ENCODE measurements at places on chromosomes 12 and 14.

- DNase-seq: no peak
Observed at GRCh38 chr12:19490908-19491307, 51.6 kb downstream of the AEBP2 start.

GRCh38 chr12:96303653-96304052, 96.6 kb downstream of the CDK17 start:
- no peak for DNase-seq

DNA sequence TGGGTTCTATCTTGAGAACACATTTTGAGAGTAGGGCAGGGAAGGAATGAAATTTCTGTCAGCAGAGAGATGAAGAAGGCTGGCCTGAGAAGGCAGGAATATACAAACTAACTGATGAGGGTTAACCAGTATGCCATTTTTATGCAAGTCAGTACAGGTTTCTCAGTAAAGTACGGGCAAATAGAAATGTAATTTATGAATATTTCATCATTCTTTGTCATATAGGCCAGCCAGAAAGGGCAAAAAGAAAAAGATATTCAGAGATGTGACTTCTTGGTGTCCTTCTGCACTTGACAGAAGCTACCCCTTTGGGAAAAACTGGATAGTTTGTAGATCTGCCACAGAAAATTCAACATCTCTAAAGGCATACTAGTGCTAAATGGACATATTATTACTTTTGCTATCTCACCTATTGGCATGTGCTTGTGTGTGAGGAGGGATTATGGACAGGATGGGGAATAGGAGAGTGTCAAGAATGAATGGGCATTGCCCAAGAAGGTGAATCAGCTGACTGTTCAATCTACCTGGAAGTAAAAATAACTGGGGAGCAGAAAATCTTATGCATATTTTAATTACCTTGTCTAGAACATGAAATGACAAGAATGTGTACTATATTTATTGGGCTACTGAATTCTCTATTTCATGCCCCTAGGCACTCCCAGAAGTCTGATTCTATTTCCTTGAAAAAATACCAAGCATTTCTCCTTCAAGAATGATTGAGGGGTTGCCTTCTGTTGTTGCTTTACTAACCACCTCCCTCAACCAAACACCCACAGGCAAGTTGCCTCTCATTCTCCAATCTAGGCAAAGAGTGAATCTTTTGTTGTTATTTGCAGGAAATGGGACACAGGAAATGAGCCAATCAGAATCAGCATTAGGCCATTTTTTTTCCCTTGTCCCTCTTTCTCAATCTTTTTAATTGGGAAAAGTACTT, 175.1 kb upstream of the SLC38A2 start:
- no peak for DNase-seq

GRCh38 chr12:64992116-64992515, 129.0 kb downstream of the WIF1 start:
- DNase-seq: no peak

GRCh38 chr12:103986829-103987228, 21.2 kb downstream of the TDG start:
- no peak for DNase-seq

- DNase-seq: no peak
Observed at GRCh38 chr12:21552635-21553328, 26.7 kb downstream of the SPX start.

GRCh38 chr12:3078086-3078820, 1.1 kb downstream of the TSPAN9 start:
- no peak for DNase-seq

- no peak for DNase-seq
Observed at GRCh38 chr12:68435816-68436215, 103.7 kb upstream of the MDM1 start.

GRCh38 chr12:124716208-124717130, 147.2 kb downstream of the SCARB1 start:
- no peak for DNase-seq

DNA sequence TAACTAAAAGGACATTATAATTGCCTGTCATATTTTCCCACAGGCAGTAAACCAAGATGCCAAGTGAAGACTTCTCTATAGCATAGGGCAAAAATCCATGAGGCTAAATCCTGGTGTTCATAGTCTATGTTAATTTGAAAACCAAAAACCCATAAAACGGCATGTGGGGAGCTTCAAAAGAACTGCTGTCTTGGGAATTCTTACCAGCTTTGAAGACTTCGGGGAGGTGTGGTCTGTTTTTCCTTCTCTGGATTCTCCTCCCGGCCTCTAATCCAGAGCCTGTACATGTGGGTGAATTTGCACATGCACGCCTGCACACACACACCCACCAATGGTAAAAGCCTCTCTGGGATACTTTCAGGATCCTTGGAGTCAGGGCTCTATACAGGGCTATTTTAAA, 61.9 kb upstream of the IFNG-AS1 start:
- no peak for DNase-seq

DNA sequence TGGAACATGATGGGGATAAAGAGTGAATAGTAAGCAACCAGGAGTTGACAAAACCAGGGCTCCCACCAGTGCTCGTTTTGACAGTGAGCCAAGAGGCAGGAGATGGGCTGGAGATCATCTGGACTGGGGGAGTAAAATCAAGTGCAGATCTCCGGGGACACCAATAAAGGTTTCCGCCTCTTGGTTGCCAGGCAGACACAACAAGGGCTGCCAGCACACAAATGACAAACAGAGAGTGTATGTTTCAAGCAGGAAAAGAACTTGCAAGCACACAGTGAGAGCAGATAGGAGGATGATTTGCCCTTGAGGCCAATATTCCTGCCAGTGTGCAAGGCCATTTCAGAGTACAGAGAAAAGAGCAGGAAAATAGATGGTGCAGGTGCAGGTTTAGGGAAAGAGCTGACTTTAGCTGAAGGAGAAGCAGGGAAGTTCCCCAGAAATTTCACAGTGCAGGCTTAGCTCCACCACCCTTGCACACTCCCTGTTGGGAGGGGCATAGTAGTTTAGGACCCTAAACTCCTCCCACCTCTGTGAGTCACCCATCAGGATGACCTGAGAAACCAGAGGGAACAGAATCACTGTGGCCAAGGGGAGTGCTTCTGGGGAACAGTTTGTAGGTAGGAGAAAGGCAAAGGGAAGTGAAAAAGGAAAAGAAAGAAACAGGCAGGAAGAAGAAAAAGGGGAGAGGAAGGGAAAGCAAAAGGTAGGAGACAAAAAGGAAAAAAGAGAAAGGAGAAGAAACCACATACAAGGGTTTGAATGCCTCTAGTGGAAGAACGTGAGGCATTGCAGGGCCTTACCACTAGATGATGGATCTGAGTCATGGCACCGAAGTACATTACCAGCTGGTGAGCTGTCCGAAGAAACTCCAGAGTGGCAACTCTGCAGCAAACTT, 404.4 kb downstream of the SLC6A15 start:
- DNase-seq: no peak

DNA sequence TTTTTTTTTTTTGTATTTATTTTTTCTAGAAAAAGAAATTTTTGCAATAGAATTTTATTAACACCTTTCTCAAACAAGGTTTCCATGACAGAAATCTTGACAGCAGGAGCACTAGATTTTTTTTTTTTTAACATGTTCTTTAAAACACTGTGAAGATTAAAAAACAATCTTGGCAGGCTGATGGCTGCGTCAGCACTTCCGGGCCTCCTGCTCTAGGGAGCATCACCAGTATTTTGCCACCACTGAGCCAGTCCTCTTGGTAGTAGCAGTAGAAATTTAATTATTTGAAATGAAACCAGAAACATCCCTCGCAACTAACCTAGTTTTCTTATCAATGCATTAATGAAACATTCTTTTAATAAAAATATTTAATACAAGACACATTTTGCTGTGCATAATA, 99.6 kb downstream of the APAF1 start:
- DNase-seq: no peak

- DNase-seq: no peak
Observed at GRCh38 chr14:51328772-51329353, 88.8 kb downstream of the TMX1 start.

DNA sequence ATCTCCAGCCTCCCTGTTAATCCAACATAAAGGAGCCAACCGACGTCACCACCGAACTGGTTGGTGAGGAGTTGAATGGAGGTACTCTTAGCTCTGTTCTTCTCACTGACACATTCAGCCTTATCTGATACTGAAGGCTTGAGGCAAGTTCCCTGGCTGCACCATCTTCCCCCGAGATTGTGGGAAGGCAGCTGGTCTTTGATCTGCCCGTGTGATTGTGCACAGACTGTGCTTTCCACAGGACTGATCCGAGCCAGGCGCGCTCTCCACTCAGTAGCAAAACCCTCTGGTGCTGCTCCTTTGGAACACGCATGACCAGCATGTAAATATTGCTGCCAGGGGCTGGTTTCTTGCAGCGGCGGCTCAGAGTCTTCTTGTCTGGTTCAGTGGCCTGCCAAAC, 30.1 kb upstream of the DLK1 start:
- no peak for DNase-seq

- DNase-seq: no peak
Observed at GRCh38 chr14:99732436-99733210, 48.5 kb downstream of the CYP46A1 start.

GRCh38 chr12:14171106-14171505, 189.7 kb upstream of the GRIN2B start:
- no peak for DNase-seq

DNA sequence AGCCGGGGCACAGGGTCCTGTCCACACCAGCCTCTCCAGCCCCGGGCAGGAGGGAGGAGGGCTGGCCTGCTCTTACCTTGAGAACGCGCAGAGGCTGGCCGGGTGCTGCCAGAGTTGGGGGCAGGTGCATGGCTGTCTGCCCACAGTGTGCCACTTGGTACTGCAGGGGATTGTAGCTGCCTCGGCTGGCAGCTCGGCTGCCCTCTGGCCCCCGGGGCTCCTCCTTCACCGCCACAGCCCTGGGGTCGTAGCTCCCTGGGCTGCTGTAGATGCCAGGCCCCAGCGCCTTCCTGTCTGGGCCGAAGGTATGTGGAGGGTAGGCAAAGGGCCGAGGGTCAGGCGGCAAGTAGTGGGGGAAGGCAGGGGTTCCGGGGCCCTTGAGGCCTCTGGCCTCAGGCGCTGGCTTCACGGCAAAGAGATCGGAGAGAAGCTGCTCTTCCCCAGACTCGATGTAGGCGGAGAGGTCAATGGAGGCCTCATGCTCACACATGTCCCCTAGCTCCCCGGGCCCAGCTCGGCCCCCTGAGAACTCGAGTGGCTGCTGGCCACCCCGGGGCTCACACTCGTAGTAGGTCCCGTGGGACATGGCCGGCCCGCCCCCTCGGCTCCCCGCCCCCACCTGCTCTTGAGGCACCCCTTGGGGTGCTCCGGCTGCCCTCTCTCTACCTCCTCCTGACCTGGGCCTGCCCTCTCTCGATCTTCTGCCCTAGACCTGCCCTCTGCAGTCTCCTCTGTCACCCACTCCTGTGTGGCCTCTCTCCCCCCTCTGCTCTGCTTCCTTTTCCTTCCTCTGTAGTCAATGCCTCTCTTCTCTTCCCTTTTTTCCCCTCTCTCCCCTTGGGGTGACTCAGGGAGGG, at the start of gene CEBPE:
TSS of gene CEBPE (minus strand) at position 750 of the 857 bp plus-strand sequence. CDS start at position 586, 164 bp downstream.
- no peak for DNase-seq

GRCh38 chr14:105882626-105883025, 356.2 kb downstream of the TMEM121 start:
- DNase-seq: no peak

- DNase-seq: no peak
Observed at GRCh38 chr14:73567951-73568885, 795 bp upstream of the ACOT2 start.

DNA sequence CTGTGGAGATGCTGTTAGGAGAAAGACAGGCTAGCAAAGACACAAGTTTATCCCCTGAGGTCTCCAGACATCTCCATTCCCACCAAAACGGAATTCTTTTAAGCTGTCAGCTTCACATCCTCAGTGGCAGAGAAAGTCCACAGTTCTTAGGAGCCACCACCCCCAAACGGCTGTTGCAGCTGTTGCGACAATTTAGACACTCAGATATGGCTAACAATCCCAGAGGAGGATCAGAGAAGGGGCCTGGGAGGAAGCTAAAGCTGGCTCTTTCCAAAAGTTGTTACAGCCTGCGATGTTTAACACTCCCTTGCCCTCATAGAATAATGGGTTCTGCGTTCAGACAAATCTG, 1.9 kb upstream of the ATP5MC2 start:
- DNase-seq: no peak

GRCh38 chr12:95863337-95863736, 4.6 kb downstream of the SNRPF start:
- DNase-seq: no peak

- DNase-seq: no peak
Observed at GRCh38 chr12:3086729-3087323, 9.6 kb downstream of the TSPAN9 start.

GRCh38 chr12:88399811-88400210, 180.5 kb downstream of the KITLG start:
- DNase-seq: no peak

GRCh38 chr14:69652942-69653684, 41.7 kb downstream of the SUSD6 start:
- DNase-seq: no peak

DNA sequence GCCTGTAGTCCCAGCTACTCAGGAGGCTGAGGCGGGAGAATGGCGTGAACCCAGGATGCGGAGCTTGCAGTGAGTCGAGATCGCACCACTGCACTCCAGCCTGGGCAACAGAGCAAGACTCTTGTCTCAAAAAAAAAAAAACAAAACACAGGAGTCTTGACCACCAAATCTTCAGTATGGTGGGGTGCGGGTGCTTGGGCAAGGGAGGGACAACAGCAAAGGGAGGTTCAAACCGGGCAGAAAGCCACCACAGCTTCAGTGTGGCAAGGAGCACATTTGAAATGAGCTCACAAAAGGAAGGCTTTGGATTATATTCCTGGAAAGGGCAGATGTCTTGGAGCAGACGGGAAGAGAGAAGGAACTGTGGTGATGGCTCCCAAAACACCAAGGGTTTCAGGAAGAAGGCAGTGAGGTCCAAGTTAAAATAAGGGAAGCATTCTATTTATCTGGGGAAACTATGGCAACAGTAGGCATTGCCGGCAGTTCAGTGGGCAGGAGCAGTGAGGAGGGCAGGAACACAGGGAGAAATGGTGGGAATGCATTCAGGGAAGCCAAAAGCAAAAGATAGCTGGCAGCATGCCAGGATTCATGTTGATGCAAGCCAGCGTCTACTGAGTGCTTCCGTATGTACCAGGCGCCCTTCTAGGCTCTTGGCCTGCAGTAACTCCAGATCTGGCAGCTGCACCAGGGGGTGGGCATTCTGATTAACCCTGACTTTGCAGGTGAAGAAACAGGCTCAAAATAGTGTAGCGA, 51.0 kb upstream of the SRSF5 start:
- DNase-seq: no peak

GRCh38 chr12:45231515-45232145, 15.7 kb downstream of the ANO6 start:
- no peak for DNase-seq

DNA sequence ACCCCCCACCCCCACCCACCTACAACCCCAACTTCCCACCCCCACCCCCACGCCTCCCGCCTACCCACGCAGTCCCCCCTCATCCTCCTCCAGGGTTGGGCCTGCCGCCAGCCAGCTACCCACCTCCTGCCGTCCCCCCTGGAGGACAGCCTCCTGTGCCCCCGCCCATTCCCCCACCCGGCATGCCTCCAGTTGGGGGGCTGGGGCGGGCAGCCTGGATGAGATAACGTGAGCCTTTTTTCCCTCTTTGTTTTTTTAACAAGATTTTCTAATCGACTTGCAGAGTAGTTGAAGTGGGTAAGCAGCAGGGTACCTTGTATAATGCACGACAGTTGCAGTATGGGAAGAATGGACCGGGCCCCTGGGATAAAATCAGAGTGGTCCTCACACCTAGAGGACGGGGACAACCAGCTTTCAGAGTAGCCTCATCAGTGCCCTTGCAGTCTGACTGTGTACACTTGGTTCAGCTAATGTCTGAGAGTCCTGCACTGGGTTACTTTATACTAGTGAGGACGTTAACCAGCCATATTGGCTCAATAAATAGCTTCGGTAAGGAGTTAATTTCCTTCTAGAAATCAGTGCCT, 29.4 kb downstream of the CCNK start:
- no peak for DNase-seq
